ENCODE measurements at places on chromosomes 7 and 10.

DNA sequence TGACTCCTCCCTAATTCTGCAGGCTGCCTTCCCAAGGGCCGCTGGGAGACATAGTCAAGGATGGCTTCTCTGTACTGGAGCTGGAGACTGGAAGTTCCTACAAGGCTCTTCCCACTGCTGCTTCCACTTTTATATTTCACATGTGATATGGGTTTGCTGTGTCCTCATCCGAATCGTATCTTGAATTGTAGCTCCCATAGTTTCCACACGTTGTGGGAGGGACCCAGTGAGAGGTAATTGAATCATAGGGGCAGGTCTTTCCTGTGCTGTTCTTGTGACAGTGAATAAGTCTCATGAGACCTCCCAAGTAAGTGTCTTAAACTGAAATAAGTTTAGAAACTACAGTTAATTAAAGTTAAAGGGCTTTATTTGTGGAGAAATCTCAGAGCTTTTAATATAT is 47.0 kb upstream of the BICC1 start:
- no peak for DNase-seq

DNA sequence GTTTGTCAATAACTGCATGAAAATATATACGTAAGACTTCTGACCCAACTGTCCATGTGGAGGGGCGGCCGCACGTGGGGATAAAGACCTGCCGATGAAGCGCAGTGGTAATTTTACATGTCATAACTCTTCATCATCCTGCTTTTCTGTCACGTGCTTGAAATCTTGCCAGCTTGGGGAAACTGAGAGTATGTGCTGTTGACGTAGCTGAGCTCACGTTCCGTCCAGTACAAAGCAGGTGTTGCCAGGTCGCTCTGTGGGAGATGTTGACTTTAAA is 105.1 kb downstream of the INPP5A start:
- no peak for DNase-seq

DNA sequence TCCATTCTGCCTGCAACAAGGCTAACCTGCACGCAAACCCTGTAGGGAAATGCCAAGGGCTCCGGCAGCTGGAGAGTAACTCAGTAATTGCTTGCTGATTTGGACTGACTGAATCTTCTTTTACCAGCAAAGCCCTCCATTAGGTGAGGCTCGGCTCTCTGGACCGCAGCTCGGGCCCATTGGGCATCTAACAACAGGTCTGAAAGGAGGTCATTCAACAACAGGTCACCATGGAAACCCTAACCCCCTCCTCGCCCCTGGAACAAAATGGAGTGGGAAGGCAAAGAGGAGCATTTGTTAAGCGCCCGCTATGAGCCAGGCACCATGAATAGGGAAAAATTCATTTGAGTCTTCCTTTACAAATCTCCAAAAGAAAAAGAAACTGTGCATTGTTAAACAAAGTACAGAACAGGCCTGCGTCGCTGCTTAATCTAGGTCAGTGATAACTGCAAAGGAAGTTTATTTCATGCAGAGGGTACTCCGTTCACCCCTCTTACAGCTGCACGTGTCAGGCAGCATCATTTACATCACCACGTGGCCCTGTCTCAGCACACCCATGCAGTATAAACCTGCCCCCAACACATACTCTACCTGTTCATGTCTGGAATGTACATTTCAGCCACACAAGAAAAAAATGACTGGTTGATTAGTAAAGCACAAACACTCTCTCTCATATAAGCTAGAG is 248.8 kb upstream of the NEBL start:
- DNase-seq: no peak

DNA sequence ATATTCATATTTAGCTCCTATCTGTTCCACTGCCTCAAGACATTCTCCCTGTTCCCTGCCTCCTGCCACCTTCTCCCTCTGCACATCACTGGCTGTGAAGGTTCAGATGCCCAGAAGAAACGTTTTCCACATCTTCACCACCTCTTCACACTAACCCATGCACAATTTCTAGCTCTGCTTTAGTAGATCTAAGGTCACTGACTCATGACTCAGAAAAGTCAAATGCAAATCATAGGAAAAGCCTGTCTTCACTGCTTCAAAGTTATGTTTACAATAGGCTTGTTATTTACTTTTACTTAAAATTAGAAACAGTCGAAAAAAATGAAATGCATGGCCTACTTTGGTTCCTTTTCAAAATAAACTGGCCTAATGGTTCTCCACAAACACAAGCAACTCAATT is 2.5 kb downstream of the SCRN1 start:
- DNase-seq: no peak

Data from NCI-H1694 treated with DMSO at 0.1 percent for 48 hours (cell line).